Dermis microvascular lymphatic vessel endothelial cell (primary cell): ENCODE measurements at places on chromosomes 3 and 15. TPM values are rescaled to one million over a fixed set of nuclear protein-coding genes. Genes with fewer than 3 reads are reported as not detected.

The RTP3 gene
- total RNA-seq: not detected in 2 replicates

DNA sequence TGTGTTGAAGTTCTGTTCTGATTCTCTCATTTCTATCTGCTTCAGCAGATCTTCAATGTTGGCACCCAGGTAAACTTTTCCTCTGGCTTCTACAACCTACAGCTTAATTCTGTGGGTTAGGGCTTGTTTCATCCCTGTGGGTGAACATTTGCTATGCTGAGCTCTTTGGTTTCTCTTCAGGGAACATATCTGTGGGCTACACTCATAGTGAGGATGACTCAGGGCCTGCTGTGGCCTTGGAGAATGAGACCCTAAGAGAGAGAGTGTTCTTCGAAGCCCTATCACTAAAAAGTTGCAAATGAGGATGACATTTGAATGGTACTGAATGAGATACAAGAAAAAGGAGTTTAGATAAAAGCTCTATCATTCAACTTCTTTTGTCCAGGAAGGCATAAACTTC, 346.2 kb upstream of the CBLB start:
- DNase-seq: no peak

DNA sequence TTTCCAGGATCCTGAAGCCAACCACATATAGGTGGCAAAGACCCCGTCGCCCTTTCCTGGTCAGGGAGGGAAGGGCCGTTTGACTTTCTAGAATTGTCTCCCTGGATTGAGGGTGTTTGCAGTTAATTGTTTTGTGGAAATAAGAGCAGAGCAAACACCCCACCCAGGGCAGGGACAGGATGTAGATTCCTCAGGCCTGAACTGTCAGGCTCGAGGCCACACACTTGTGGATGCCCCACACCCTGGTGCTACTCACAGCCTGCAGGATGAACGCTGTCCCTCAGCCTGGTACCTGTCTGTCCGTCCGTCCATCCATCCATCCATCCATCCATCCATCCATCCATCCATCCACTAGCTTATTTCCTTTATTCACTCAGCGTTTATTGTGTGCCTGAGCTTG, 29.9 kb upstream of the FLNB start:
- no peak for DNase-seq

DNA sequence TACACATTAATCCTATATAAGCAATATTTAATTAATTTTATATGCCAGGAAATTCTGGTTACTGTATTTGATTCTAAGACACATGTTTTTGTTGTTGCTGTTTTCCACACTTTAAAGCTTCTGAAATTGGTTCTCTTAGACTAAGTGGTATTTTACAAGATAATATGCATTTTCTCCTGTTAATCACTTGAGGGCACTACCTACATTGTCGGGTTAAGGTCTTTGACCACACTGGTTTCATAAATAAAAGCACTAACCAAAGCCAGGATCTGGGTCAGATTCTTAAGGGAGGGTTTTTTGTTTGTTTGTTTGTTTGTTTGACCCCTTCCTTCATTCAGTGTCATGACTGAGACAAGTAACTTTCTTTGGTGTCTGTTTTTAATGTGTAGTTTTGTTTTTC, 590.2 kb downstream of the RBMS3 start:
- no peak for DNase-seq

DNA sequence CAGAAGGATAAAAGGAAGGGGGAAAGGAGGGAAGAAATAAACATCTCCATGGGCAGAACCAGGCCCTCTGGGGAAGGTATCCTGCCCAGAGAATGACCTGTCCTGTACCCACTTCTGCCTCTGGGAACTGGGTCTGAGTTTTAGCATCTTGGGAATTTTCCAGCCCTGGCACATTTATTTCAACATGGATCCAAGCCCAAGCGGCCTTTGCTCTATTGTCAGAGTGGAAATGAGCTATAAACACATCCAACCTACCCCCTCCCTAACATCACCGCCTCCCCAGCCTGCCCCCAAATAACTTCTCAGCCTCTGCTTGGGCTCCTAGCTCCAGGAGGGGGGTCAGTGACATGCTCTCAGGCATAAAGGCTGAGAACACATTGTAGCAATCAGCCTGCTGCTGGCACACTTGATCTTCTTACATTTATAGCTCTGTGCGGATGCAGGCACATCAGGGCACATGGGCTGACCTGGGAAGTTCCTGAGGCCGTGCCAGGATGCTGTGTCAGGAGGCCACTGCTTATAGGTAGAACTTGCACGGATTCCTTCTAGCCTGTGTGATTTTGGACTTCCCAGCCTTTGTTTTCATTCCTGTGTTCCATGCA, 4.6 kb upstream of the OXTR start:
- no peak for DNase-seq
